Activated T-helper 1 cell treated with anti-CD3 and anti-CD28 coated beads, Interleukin-2, amount 50 U/mL, for 16 hours (primary cell): ENCODE measurements at places on chromosomes 3 and 15.

DNA sequence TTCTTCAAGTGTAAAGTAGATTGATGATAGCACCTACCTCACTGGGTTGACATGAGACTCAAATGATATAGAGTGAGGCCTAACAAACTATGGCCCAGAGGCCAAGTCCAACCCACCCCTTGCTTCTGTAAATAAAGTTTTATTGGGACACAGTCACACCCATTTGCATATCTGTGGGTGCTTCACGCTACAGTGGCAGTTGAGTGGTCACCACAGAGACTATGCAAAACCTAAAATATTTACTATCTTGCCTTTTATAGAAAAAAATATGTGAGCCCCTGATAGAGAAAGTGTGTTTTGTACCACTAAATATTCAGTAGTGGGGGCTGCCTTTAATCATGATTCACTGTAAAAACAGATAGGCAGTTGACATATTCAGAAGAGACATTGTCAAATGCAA lies 38.0 kb downstream of the ACAN start:
- DNase-seq: no peak

- no peak for DNase-seq
These were observed 32.8 kb upstream of the SSR3 start for GRCh38 chr3:156587760-156588069.

DNA sequence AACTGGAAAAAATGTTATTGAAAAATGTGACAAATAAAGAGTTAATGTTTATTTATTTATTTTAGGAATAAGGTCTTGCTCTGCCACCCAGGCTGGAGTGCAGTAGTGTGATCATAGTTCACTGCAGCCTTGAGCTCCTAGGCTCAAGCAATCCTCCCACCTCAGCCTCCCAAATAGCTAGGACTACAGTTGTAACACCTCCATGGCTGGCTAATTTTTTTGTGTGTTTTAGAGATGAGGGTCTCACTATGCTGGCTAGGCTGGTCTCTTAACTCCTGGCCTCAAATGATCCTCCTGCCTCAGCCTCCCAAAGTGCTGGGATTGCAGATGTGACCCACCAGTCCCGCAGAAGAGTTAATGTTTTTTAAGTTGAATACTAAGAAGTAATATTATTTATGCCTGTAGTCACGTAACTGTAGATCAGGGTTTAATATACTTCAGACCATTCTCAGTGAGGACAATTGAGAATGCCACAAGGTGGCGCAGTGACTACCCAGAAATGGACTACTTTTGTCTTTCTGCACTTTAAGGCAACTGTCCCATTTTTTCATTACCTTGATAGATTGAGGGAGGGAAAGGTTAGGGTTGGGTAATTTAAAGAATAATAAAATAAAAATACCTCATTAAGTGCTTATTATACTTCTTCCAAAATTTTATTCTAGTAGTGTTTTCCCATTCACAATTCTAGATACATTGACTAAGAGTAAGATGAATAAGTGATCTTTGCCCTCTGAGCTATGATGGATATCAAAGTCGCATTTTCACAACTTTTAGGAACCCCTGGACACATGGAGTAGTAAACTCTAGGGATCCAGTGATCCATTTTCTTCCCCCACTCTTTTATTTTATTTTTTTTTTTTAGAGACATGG lies 6.0 kb downstream of the MUC13 start:
- DNase-seq: peak; percentile 18

- no peak for DNase-seq
These were observed 2.8 kb upstream of the OR5K1 start for GRCh38 chr3:98460220-98460619.

GRCh38 chr3:122880624-122881023 lies 85.8 kb downstream of the SLC49A4 start:
- no peak for DNase-seq

DNA sequence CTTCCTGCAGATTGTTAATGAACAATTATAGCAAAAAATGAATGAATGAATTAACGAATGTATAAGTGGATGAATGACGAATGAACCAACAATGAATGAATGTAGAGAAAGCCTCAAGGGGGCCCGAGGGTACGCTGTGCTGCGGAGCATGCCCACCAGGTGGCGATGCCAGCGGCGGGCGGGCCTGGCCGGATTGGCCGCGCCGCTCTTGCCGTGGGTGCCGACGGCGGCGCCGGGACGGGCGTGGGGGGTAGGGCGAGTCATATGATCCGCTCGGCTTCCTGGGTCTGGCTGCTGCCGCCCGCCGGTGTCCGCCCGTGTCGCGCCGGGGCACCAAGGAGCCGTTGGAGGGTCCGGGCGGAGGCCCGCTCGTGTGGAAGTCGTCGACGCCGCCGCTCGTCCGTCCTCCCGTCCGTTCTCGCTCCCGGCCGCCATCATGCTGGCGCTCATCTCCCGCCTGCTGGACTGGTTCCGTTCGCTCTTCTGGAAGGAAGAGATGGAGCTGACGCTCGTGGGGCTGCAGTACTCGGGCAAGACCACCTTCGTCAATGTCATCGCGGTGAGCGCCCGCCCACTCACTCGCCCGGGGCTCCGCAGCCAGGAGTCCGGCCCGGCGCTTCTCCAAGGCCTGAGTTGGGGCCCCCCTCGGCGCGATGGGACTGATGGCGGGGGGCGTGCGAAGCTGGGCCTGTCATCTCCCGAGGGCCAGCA lies at the start of gene ARL8B:
Gene ARL8B (plus strand): TSS at position 263 of the 711 bp plus-strand sequence. CDS start 174 bp downstream, at position 437.
- peak; percentile 87 for DNase-seq

DNA sequence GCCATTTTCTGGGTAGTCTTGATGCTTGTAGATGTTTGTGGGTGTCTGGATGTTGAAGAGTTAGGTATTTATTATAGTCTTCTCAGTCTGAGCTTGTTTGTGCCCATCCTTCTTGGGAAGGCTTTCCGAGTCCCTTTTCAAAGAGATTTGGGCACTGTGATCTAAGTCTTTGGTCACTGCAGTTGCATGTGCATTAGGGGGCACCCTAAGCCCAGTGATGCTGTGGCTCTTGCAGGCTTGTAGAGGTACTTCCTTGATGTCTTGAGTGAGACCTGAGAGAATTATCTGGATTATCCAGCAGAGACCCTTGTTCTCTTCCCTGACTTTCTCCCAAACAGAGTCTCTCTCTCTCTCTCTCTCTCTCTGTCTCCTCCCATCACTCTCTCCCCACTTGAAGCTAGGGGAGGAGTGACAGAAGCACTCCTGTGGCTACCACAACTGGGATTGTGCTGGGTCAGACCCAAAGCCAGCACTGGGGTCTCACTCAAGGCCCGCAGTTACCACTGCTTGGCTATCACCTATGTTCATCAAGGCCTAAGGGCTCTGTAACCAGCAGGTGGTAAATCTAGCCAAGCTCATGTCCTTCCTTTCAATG lies 68.5 kb downstream of the TMCO5A start:
- DNase-seq: no peak

DNA sequence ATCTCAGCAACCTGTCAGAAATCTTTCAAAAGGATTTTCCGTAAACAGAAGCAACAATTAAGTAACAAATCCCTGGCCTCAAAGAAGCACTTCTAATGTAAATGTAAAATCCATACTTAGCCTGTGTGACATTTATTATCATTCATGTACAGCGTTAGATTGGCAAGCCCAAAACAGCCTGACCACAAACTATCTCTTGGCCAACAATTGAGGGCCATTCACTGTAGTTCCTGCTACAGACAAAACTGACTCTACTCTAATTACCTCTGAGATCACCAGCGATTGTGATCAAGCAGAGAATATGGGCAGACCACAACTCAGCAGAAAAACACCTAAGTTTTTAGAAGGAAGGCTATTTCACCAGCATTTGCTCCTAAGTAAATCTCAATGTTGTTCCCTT lies 9.2 kb downstream of the SHQ1 start:
- no peak for DNase-seq

- no peak for DNase-seq
These were observed 503.8 kb upstream of the ARRDC4 start for GRCh38 chr15:97456521-97457202.

DNA sequence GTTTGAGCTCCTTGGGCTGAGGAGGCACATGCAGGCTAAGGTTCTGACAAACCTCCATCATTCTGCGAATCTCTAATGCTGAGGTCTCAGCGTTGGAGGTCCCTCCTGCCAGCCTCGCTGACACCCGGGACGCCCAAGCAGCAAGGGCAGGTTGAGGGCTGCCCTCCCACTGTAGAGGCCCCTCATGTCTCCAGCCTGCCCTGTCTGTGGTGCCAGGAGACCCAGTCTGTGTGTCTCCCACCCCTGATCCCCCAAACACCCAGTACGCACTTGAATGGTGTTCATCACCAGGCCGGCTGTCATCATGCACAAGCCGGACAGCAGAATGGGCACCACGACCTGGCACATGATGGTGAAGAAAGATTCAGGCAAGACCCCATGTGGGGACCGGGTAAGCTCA lies 27.8 kb downstream of the SLC41A3 start:
- DNase-seq: no peak

GRCh38 chr15:59313641-59314332 lies 58.9 kb downstream of the MYO1E start:
- DNase-seq: no peak

DNA sequence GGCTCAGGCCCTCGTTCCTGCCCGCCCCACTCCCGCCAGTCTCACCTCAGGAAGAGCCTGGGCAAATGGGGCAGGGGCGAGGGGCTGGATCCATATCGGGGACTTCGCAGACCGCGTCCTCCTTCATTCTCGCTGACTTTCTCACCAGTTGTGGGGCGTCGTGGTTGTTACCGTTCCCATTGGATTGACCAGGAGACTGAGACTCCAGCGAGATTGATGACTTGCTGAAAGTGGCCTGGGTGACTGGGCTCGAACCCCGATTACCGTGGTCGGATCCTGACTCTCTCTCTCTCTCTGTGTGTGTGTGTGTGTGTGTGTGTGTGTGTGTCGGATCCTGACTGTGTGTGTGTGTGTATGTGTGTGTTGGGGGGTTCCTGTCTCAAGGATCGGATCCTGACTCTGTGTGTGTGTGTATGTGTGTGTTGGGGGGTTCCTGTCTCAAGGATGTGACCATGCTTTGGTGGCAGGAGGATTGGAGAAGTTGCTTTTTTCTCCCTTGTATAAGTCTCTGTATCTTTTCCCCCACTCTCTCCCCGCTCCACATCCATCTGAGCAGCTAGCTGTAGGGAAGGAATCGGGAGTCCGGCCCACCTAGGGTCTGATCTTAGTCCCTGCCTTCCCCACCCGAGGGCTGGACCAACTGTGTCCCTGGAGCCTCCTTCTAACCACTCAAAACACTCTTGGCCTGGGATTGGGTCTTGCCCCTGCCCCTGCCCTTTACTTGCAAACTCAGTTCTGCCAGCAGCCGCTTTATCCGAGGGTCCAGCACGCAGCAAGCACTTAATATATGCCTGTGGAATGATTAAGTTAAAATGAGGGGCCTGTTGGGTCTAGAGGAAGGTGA lies 603 bp downstream of the PLEKHO2 start:
- DNase-seq: no peak

- DNase-seq: no peak
These were observed 43.0 kb upstream of the SLC41A3 start for GRCh38 chr3:126126811-126127431.

DNA sequence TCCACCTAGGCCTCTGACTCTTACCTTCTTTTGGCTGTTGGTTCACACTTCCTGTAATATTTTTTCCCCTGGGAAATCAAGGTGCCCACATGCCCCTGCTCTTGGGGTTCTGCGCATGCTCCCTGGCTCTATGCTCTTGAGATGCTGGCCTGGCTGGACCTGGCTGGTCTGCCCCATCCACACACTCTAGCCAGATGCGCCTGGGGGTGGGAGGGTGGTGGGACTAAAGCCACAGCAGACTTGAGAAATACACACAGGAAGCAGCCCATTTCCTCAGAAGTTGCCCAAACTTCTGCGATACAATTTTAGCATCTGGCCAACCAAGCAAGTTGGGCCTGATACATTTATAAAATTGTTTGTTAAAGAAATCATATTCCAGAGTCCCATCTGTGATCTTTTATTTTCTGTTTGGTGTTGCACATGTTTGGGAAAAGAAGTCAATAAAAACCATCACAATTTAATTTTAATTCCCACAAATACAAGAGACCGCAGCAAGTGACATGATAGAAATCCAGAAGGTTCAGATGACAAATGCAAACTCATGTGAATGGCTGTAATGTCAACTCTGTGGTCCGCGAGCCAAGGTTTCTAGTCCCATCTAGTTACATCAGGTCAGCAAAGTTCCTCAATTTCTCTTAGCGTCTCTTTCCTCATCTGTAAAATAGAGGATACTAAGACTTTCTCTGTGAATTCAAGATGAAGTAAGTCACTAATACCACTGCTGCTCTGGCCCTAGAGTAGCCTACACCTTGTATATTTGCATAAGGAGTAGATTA lies 55.9 kb upstream of the MEF2A start:
- no peak for DNase-seq
